H54 (cell line): ENCODE measurements at places on chromosomes 5 and 9.
A peak's percentile ranks its signal among the peaks of the same experiment; 100 is the strongest.

- no peak for DNase-seq
These were observed 30.4 kb downstream of the FBXO4 start for GRCh38 chr5:41955432-41956024.

DNA sequence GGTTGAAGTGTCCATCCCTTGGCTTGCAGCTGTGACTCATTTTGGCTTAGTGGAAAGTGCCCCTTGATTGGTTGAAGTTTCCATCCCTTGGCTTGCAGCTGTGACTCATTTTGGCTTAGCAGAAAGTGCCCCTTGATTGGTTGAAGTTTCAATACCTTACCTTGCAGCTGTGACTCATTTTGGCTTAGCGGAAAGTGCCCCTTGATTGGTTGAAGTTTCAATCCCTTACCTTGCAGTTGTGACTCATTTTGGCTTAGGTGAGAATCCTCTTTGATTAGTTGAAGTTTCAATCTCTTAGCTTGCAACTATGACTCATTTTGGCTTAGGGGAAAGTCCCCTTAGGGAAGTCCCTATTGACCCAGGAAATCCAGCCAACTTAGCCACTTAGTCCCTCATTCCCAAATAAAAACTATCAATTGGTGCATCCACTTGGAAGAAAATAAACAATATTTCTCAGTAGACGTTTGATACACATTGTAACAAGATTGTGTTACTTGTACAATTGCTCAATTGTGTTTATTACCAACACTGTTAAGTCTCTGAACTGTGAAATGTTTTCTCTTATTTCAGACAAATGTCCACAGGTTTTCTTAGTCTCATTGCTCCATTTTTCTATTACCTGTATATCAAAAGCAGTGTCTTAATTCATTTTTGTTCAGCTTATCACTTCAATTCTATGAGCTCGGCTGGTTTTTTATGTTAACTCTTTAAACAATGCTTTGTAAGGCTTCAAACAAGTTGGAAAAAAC lies 2308.8 kb upstream of the ACO1 start:
- DNase-seq, result peak; percentile 3

GRCh38 chr5:140224658-140225057 lies 49.7 kb downstream of the CYSTM1 start:
- DNase-seq, result no peak

DNA sequence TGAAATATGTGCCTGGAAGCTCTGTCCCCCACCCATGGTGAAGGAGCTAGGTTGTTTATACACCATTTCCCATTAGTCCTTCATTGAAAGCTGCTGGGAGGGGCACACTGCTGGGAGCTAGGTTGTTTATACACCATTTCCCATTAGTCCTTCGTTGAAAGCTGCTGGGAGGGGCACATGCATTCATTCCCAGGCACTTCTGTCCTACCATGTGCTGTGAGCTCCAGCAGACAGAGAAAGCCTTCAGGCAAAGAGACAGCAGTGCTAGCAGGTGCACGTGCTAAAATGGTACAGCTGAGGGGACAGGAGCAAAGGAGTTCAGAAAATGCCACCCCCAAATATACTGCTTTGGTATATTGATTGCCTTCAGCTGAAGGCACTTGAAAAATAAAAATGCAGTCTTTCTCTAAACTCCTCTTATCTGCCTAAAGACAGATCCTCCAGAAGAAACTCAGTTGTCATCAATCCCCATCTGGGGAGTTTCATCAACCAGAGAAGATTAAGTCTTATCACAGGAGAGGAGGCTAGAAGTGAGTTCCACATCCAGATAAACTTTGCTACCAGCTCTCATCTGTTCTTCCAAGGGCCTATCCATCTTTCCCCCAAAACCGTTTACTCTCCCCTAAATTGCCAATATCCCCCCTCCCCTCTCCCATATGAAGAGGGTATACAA lies 27.7 kb upstream of the DAPK1 start:
- no peak for DNase-seq

GRCh38 chr9:129197978-129198318 lies 19.9 kb upstream of the IER5L start:
- no peak for DNase-seq

DNA sequence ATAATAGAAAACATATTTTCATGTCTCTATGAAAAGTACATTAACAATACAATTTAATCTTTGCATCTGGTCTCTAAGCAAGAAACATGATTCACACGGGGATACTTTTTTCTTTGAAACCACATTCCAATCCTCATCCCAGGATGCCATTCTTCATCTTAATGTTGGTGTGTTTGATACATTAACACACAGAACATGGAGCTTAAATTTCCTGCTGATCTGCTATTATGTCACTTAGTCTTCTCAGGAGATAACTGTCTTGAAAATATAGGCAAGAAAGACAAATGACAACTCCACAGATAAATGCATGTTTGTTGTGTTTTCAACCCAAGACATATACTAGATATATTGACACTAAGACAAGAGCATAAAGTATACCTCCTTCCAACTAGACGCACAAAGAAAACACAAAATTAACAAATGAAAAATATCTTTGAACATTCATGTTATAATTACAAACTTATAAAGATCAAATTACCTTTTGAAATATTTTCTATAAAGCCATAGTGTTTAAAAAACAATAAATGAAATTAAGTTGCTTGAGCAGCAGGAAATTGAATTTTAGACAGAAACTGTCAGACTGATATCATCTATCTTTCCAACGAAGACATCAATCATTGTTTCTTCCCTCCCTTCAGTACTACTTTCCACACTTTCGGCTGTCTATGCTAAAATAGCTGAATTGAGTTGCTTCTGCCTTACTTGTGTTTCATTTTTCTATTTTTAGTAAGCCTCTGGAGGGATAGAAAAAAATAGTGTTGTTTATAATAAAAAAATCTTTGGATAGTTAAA lies 1676.7 kb upstream of the CDH9 start:
- no peak for DNase-seq

GRCh38 chr9:125652759-125653158 lies 54.2 kb downstream of the MAPKAP1 start:
- no peak for DNase-seq

- DNase-seq, result no peak
These were observed 65.5 kb downstream of the INSYN2B start for GRCh38 chr5:169914766-169915165.

- DNase-seq, result no peak
These were observed 281.5 kb downstream of the EFNA5 start for GRCh38 chr5:107389130-107389774.

DNA sequence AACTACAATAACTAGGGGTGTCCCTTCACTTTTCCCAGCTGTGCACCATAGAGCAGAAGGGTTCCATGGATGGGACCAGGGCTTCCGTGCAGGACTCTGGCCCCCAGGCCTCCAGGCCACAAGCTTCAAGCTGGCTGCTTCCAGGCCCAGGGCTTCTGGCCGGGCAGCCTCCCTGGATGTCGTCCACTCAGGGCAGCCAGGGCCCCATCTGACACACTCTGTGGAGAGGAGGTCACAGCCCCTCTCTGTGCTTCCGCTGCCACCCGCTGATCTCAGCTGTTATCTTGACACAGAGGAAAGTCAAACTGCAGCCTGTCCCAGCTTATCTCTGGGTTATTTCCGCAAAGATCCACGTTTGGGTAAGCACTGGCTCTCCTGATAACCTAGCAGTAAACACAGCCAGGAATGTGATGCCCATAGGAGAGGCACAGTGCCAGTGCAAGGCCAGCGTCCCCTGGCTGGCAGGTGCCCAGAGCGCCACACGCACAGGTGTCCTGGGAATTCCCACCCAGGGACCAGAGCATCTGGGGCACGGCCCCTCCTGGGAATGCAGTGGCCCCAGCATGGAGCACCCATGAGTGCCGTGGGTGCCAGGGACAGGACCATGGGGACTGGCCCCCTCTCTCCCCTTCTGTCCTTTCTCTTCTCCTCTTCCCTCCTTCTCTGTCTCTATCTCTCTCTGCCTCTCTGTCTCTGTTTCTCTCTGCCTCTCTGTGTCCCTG lies 15.6 kb upstream of the SLC6A19 start:
- DNase-seq, result no peak

DNA sequence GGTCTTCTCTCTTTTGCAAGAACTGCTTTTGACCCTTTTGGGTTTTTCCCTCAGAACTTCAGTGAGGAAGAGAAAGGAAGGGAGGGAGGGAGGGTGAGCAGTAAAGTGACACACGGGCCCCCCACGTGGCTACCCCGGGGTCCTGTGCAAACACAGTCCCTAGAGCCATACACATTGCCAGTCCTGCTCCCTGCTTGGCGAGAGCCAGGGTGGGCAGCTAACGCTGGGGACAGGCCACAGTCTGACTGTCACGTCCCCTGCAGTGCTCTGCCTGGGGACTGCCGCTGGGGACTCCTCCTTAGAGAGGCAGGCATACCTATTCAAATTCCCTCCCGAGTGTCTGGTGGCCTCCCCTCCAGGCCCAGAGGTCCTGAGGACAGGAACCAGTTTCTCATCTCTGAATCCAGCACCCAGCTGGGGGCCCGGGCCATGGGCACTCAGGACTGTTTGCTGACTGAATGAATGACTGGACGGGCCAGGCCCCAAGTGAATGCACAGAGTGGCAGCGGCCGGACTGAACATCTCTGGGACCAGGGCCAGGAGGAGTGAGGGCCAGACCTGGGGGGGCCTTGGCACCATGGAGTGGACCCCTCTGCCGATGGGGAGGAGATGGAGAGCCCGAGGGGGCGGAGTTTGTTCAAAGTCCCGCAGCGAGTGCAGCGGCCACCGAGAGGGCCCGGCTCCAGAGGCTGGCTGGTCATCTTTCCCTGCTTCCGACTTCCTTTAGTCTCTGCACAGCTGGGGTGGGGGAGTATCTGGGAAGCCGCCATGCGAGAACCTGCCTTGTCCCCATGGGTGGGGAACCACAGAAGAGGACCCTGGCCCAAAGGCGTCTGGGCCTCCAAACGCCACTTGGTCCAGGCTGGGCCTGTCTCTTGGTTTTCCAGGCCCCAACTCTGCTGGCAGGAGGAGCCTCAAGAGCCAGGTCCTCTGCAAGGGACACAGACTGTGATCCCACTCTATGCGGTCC lies 5.8 kb downstream of the CCDC187 start:
- no peak for DNase-seq

DNA sequence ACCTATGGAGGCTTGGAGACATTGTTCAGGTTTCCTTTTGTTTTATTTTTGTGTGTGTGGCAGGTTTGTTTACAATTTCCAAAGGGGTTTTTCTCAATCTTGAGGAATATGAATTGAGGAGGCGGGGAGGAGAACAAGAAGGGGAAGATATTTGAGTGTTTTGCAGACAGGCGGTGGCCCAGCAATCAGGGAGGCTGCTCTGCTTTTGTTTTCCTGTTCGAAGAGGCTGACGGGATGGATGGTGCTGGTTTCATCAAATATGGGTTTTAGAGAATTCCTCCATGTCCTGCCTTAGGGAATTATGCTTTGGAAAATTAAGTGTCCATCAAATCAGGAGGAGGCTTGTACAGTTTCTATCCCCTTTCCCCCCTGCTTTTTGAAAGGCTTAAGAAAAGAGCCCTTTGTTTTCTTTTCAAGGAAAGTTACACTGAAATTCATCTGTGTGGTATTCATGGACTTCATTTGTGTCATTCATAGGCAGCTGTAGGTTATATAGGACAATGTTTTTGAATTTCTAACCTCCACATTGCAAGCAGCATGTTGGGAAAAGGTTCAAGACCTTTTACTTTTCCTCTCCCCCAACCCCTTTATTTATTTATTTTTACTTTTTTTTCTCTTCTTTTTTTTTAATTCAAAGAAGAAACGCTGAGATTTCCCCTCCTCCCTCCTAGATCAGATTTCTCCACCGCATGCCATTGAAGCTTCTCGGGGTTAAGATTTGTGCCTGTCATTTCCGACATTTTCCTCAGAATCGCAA lies 107.4 kb downstream of the ZNF462 start:
- no peak for DNase-seq

DNA sequence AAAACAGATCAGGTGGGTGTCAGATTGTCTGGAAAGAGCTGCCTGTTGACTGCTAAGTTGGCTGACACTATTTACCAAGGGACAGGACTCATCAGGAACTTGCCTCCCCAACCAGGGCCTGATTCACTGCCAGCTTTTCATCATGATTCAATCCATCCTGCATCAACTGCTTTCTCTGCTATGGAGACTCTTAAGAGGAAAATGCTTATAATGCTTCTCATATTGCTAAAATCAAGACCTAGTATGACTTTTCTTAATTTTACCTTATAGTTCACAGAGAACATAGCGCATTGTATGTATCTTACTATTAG lies 21.3 kb downstream of the HTR4 start:
- DNase-seq, result no peak
